Tibial nerve (tissue), 4 donors: ENCODE measurements at places on chromosomes 2 and 18. TPM values are rescaled to one million over a fixed set of nuclear protein-coding genes. Genes with fewer than 3 reads are reported as not detected.

GRCh38 chr2:161115605-161116380 lies 44.4 kb upstream of the TANK start:
- DNase-seq = no peak

DNA sequence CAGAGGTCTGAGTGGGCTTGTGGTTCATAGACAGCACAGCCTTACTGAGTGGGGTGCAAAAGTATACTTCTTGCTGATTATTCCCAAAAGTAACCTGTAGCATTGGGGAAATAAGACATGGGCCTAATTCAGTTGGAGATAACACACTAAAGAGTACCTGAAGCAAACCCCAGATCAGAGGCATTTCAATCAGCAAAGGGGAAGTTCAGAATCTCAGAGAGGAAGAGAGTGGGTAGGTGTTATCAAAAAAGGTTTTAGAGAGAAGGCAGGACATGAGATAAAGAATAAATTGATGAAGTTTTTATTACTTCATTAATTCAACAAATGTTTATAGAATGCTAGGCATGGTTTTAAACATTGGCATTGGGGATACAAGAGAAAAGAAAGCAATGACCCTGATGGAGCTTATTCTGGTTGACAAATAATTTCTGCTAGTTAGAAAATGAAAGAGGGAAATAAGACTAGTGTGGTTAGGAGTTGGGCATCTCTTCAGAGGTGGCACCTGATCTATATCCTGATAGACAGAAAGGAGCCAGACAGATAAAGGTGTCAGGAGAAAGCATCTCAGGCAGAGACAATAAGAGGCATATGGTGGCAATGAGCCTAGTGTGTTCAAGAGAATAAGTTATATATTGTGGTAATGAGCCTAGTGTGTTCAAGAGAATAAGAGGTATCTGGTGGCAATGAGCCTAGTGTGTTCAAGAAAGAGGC lies 153.8 kb upstream of the SETBP1 start:
- DNase-seq = no peak

DNA sequence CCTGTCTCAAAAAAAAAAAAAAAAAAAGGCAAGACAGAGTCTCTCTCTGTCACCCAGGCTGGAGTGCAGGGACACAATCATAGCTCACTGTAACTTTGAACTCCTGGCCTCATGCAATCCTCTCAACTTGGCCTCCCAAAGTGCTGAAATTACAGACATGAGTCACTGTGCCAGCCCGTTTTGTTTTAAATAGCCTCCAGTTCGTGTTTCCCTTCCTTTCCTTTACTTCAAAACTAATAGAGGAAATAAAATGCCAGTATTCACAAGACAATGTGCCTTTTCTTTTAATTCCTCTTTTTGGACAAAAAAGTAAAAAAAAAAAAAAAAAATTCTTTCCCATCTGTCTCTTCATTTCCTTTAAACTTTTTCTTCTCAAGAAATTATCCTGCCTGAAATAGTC lies 54.5 kb upstream of the ACMSD start:
- DNase-seq = no peak

- no peak for DNase-seq
Measured at GRCh38 chr2:144330951-144331673, 188.8 kb downstream of the ZEB2 start.

- no peak for DNase-seq
Measured at GRCh38 chr18:79300413-79300812, 95.3 kb upstream of the NFATC1 start.

- no peak for DNase-seq
Measured at GRCh38 chr2:201883606-201884369, 77.5 kb downstream of the CDK15 start.

DNA sequence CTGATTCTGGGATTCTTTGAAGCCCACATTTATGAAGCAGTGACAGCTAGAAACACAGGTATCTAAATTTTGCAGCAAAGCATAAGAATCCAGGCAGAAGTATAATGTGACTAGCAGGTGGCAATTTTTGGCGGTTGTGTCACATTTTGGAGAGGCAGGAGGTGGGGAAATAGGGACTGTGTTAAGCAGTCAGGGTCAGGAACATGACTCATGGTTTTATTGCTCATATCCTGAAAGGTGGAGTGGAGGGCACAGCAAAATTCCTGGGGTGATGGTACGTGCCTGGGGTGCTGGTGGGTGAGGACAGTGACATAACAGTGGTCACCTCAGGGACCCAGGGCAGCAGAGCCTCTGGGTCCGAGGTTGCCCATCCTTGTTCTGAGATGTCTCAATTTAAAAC lies 63.5 kb upstream of the TTN start:
- no peak for DNase-seq

GRCh38 chr18:77114415-77115191 lies 18.0 kb downstream of the MBP start:
- peak; percentile 56 for DNase-seq

DNA sequence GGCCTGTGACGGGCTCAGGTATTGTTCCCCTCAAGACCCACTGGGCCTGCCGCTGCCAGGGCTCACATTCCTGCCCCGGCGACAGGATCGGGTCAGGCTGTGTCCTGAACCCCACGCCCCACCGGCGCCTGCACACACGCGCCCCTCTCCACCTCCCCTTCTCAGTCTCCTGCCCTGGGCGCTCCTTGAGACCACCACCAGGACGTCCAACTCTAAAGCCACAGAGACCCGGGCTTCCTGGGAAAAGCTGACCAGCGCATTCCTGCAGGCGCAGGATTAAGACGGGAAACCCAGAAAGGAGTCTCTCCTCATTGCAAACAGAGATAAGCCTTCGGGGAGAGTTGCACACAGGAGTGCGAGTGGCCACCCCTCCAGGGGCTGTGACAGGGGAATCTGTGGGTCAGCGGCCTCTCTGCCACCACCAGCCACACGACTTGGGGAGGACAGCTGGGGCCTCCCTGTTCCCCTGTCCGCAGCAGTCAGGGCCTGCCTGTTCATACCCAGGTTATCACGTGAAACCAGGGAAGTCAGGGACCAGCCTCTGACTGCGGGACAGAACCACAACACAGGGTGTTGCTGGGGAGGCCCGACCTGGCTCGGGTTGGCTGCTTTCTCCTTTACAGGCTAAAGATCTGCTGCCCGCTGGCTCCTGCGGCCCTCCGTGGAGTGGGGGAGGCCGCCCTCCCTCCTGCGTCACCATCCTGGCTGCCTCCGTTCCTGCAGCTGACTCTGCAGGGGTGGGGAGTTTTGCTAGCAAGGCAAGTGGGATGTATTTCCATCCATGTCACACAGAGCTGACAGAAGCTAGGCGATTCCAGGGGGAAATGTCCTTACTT lies 88.8 kb downstream of the ZCCHC2 start:
- no peak for DNase-seq

GRCh38 chr18:31478688-31479087 lies 19.3 kb upstream of the DSG2 start:
- no peak for DNase-seq

DNA sequence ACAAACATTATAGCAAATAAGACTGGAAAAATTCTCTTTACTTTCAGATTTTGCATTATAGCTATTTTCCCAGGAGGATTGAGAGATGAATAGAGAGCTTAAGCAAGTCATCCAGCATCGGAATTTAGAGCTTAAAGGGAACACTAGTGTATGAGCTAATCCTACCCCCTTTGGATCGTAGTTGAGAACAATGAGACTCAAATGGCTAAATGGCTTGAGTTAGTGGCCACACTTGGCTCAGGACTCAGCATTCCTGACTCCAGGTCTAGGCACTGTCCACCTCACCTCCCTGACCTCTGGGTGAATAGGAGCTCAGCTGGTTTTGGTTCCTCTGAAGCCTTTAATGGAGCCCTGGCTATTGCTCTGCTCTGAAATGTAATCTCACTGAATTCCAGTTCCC lies 97.5 kb upstream of the CXCR4 start:
- DNase-seq = no peak

DNA sequence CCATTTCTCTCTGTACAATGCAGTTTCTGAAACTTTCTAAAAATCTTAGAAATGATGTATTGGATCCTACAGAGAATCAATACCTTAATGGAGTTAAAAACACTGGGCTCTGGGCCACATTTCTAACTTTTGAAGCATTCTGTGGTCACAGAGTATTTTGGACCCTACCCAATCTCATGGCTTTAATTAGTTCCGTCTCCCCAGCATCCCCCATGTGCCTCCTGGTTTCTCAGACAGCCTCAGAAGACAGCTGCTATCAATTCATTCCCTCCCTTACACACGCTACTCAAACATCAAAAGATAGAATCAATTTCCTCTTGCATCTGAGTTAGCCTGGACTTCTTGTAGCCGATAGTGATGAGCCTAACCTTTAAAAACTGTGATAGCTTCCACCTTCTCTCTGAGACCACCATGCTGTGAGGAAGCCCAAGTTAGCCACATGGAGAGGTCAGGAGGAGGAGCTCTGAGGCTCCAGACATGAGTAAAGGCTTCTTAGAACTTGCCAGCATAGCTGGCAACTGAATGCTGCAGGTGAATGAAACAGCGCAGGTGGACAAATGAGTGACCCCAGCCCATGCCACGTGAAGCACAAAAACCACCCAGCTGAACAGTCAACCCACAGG lies 10.4 kb downstream of the ADCY3 start:
- DNase-seq = no peak

DNA sequence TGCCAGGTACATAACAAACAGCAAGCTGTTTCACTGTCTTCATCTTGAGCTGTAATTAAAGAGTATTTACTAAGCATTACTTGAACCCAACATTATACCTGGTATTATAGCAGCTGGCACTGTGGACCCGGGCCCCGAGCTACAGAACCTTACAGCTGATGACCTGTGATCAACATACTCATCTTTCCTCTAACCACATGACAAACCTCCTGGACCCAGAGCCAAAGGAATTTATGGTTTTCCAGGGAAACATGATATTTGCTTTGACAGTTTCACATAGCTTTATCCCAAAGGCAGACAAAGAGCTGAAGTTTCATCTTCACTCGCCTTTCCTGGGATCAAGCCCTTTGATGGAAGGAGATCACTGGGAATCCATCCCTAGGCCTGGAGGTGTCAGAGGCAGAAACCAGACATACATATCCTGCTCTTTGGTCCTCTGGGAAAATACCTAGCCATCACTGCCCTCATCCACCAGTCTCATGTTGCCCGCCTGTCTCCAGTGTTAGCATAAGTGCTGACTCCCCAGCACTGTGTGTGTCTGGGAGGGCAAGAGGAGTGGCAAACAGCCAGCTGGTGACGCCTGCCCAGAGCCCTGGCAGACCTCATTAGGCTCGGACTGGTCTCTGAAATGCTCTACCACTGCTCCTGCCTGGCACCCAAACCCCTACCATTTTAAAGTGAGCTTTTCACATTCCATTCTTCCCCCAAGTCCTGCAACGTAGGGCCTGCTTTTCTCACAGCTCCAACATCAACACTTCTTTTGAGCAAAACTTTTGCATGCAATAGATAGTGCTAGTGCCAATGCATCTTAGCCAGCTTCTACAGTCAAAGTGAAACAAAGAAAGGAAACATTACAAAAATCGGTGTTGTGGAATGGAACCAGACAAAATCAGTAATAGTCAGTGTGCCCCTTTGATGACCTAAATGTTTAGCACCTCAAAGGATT lies 138.8 kb upstream of the CTAGE1 start:
- no peak for DNase-seq

- no peak for DNase-seq
Measured at GRCh38 chr2:182649316-182649715, 66.7 kb upstream of the DNAJC10 start.

DNA sequence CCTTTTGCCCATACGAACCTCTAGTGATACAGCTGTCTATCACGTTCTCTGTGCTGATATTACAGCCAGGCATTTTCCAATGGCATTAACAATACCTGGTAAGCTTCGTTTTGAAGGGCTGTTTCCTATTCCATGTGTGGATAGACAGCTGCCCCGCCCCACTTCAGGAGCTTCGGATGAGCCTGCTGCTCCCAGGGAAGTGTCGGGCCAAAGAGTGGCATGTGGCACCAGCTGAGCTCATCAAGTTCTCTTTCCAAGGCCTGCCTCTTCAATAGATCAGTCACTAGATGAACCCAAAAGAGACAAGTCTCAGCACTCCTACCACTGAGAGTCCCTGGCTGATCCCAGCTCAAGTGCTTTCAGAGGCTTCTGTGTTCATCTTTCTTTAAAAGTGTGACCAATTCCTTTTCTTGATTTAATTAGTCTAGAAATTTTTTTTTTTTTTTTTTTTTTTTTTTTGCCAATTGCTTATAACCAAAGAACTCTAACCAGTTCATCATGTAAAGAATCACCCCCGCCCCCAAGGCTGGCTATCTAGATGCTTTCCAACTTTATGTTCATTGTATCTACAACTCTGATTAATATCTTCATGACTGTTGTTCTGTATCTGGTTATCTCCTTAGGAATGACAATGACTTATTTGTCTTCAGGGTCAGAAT lies 46.6 kb downstream of the HDAC4 start:
- DNase-seq = no peak

DNA sequence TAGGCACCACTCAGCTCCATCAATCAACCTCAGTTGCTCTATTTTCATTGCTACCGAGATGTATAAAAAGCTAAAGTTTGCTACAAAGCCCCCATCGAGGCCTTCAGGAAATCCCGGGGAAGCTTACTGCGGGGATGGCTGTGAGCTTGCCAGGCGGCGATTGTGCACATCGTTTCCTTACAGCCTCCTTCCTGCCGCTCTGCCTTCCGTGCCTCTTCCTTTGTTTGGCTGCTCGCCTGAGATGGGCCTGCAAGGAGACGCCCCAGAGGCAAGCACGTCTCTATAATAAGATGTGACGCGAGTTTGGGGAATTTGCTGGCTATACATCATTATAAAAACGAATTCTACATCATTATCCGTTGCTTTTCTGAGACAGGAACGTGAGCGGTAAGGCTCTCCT lies 41.6 kb downstream of the DHRS9 start:
- DNase-seq = no peak

DNA sequence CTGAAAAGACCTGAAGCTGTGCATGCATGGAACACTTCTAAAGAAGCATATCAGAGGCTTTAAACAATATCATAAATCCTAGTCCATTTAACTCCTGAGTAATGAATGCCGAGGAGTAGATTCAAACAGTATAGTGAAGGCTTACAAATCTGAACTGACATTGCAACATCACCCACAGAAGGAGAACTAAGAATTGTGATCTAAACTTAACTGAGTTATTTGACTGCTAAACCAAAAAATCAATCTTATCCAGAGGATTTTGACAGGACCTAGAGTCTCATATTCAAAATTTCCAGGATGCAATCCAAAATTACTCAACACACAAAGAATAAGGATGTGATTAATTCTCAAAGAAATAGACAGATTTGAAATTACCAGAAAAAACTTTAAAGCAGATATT lies 181.0 kb downstream of the SLC39A10 start:
- no peak for DNase-seq

POTEC gene
- total RNA-seq = not detected

C2orf78 gene
- not detected for total RNA-seq

NYAP2 gene
- total RNA-seq = under 0.01 TPM

UGT1A3 gene
- not detected for total RNA-seq
